ENCODE measurements at places on chromosomes 2 and 18.

DNA sequence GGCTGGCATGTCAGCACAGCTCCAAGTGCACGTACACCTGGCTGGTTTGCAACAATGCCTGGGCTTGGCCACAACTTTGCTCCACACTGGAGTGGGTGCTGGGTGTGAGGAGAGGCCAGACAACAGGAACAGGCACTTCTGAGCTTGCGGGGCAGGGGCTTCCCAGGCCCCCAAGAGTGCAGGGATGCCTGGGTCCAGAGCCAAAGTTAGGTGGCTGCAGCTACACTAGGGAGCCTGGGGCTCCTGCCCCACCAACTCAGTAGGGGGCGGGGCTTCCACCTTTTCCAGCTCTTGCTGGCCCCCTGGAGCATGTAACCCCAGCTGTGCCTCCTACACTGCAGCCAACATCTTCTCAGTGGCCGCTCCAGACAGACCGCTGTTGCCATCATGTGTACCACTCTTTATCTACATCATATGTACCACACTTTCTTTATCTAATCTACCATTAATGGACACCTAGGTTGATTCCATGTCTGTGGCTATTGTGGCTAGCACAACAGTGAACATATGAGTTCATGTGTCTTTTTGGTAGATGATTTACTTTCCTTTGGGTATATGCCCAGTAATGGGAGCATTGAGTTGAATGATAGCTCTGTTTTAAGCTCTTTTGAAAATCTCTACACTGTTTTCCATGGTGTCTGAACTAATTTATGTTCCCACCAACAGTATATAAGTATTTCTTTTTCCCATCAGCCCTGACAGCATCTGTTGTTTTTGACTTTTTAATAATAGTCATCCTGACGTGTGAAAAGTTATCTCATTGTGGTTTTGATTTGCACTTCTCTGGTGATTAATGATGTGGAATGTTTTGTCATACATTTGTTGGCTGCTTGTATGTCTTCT is 87.9 kb downstream of the ZNF804A start:
- DNase-seq: no peak

- DNase-seq: no peak
These were observed 39.4 kb downstream of the MYT1L start for GRCh38 chr2:2291500-2292260.

- no peak for DNase-seq
These were observed 47.4 kb upstream of the ITGB6 start for GRCh38 chr2:160247296-160248035.

DNA sequence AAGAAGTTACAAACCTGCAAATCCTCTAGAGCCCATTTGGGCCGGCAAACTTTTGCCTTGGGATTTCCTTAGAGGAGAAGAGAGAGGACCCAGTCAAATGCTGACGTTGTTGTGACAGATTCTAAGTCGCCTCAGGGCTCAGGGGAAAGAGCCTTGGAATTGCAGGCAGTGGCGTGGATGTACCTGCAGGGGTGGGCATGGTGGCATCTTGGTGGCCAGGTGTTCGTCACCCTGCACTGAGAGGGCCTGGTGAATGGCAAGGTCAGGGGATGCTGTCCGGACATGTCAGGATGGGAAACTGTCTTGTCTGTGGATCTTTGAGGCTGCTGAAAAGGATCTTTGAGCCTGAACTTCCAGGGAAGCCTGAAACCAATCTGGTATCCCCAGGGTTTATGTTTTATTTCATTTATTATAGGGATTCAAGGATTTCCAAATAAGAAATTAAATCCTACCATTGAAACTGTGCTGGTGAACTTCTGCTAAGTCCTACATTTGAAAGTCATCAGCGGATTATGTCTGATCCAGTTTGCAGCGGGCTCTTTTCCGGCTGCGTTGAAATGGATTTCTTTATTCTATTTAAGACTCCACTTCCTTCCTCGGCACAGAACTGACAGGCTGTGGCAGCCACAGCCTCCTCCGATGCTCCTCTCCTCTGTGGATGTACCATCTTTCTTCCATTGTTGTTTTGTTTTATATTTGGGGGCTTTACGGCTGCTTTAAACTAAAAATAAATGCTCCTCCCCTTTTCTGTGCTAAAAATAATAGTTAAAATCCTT is 207.6 kb downstream of the AGAP1 start:
- DNase-seq: no peak

DNA sequence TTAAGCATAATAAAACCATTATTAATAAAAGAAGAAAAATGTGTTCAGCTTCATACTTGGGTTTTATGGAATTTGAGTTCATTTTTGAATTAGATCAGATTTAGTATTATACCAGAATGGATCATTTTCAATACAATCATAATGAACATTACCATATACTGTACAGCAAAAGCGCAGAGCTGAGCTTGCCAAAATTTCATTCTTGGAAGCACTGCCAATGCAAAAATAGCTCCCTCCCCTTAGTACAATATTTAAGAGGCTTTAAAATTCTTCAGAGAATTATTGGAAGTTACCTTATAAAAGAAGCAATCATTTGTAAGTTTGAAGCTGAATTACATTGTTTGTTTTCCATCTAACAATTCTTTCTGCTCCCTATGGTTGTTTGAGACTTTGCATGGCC is 938.1 kb upstream of the SLC39A10 start:
- DNase-seq: no peak

DNA sequence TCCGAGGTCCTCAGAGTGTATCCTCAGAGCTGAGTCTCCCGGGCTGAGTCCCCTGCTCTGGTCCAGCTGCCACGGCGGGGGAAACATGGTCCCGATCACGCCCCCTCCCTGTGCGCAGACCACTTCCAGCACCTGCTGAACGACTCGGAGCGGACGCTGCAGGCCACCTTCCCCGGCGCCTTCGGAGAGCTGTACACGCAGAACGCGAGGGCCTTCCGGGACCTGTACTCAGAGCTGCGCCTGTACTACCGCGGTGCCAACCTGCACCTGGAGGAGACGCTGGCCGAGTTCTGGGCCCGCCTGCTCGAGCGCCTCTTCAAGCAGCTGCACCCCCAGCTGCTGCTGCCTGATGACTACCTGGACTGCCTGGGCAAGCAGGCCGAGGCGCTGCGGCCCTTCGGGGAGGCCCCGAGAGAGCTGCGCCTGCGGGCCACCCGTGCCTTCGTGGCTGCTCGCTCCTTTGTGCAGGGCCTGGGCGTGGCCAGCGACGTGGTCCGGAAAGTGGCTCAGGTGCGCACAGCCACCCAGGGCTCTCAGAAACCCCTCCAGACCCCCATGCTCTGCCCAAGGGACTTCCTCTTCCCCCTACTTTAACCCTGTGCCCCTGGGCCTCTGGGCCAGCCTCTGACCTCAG is 26.7 kb downstream of the GPC1 start:
- DNase-seq: no peak

DNA sequence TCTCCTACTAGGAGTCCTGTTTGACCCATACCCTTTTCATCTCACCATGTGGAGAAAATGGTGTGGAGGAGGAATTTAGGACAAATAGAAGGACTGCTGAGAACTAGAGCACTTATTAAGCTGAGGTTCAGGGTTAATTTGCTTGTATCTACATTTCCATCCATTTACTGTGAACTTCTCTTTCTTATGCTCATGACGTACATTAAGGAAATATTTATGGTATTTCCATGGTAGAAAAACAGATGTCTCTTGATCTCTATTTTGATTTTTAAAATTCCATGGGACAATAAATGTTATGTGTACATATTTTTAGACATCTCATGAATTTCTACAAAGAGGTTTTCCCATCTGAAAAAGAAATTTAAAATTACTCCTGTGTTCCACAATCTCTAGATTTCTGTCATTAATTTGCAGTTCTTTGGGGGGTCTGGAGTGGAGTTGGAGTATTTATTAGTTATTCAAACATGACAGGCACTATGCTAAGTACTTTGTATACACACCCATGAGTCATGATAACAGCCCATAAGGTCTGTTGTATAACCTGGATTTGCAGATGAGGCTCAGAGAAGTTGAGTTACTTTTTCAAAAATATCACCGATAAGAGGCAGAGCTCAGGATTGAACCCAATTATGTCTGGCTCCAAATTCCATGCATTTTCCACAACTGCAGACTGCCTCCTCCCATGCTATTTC is 112.6 kb downstream of the COPS8 start:
- DNase-seq: no peak

GRCh38 chr2:178044836-178045235 is 27.7 kb downstream of the PDE11A start:
- no peak for DNase-seq

- no peak for DNase-seq
These were observed 114.6 kb downstream of the TTC32 start for GRCh38 chr2:19787134-19787533.

GRCh38 chr2:165219481-165219880 is 15.6 kb upstream of the SCN3A start:
- no peak for DNase-seq

DNA sequence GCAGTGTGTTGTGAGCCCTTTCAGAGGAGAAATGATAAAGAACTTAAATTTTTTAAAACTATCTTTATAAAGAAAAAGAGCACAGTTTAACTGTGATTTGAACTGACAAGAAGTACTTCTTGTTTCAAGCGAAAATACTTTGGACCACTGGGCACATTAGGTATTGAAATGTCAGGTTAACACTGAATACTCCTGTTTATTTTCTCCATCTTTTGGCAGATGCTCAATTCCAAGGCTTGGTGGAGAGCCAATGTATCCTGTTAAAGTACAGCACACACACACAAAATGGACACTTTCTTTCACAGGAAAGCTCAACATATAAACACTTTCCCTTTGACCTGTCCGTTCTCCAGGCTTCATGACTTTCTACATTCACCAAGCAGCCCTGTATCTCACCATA is 32.6 kb upstream of the SP3 start:
- no peak for DNase-seq

- DNase-seq: no peak
These were observed 28.4 kb downstream of the COX7A2L start for GRCh38 chr2:42332575-42332974.

DNA sequence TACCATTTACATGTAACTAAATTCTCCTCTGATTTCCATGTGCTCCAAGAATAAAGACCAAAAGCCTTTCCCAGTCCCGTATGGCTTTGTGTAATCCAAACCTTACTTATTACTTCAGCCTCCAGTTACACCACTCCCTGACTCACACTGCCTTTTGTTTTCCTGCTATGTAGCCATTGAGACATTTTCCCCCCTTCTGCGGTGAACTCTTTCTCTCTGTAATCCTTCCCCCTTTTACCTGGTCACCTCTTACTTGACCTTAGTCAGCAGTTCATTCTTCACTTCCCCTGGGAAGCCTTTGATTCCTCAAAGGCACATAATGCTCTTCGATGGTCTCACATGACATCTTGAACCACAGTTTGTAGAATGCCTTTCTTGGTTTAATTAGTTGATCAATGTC is 256.0 kb upstream of the FANCL start:
- no peak for DNase-seq
